ENCODE measurements at places on chromosomes 2 and 18. TPM values are rescaled to one million over a fixed set of nuclear protein-coding genes. Genes with fewer than 3 reads are reported as not detected.
A peak's percentile ranks its signal among the peaks of the same experiment; 100 is the strongest.

DNA sequence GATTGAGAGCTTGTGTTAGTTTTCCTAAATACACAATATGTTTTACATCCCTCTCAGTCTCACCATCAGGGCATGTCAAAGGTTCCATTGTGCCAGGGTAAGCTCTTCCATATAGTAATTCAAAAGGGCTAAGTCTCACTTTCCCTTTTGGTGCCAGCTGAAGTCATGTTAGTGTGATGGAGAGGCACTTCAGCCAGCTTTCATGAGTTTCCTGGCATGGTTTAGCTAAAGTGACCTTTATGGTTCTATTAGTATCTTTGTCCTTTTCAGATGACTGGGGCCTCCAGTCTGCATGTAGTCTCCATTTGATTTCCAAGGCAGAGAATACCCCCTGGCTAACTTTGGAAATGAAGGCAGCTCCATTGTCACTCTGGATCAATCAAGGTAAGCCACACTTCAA is 27.2 kb downstream of the NAT8 start:
- no peaks in the 10 kb centered on the region for H3K36me3 ChIP-seq
- H3K27me3 ChIP-seq = no peaks in the 10 kb centered on the region
- no peak overlapping the region for H3K4me3 ChIP-seq
- no peak overlapping the region for H3K27ac ChIP-seq
- DNase-seq = no peak
- peaks cover 4% of the 10 kb centered on the region for H3K4me1 ChIP-seq

GRCh38 chr2:128799730-128800129 is 481.1 kb upstream of the HS6ST1 start:
- no peaks in the 10 kb centered on the region for H3K27me3 ChIP-seq
- H3K4me1 ChIP-seq = peaks cover 11% of the 10 kb centered on the region
- no peaks in the 10 kb centered on the region for H3K36me3 ChIP-seq
- H3K27ac ChIP-seq = no peak overlapping the region
- no peak for DNase-seq

DNA sequence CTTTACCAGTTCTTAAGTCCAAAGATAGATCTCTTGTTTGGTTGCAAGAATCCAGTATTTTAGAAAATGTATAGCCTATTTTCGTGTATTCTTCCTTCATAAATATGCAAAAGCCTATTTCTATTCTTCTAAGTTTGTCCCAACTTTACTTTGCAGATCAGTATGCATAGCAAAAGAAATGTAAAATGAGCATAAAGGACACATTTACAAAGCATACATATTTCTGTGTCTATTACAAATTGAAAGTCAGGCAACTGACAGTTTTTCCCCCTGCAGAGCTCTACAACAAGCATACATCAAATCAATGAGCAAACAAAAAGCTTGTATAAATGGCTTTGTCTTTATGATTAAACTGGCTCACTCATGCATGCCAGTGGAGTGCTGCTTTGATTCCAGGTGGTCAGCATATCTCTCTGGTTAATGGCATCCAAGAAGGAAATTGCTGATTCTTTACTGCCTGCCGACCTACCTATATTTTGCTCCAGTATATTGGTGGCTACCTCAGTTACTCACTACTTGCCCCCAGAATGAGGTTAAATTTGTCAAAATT is 10.0 kb upstream of the VPS54 start:
- no peak overlapping the region for H3K27ac ChIP-seq
- no peak overlapping the region for H3K4me3 ChIP-seq
- no peaks in the 10 kb centered on the region for H3K36me3 ChIP-seq
- DNase-seq = no peak
- no peaks in the 10 kb centered on the region for H3K27me3 ChIP-seq
- H3K4me1 ChIP-seq = 0 out of 2 replicates have a peak, but pooled peaks cover 3% of the 10 kb centered on the region

GRCh38 chr2:203191961-203192360 is 46.9 kb upstream of the CYP20A1 start:
- no peak overlapping the region for H3K27ac ChIP-seq
- H3K4me3 ChIP-seq = no peak overlapping the region
- H3K4me1 ChIP-seq = no peaks in the 10 kb centered on the region
- no peaks in the 10 kb centered on the region for H3K27me3 ChIP-seq
- H3K36me3 ChIP-seq = no peaks in the 10 kb centered on the region
- no peak for DNase-seq

DNA sequence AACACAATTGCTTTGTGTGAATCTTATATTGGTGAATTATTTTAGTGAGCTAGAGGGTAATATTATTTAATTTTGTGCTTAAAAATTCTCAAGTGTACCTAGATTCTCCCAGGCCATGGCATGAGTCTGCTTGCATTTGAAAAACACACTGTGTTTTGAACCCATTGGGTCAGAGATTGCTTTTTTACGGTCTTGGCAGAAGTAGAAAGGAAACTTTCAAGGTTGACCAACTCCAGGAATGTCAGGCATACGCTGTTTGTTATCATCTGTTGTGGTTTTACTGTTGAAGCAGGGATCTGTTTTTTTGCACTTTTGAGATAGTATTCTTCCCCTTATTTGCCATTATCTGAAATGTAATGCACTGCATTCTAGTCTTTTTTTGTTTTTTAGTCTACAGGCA is 377.4 kb downstream of the RPRM start:
- H3K27ac ChIP-seq = no peak overlapping the region
- no peak for DNase-seq
- no peaks in the 10 kb centered on the region for H3K4me1 ChIP-seq
- H3K36me3 ChIP-seq = no peaks in the 10 kb centered on the region
- H3K27me3 ChIP-seq = no peaks in the 10 kb centered on the region

DNA sequence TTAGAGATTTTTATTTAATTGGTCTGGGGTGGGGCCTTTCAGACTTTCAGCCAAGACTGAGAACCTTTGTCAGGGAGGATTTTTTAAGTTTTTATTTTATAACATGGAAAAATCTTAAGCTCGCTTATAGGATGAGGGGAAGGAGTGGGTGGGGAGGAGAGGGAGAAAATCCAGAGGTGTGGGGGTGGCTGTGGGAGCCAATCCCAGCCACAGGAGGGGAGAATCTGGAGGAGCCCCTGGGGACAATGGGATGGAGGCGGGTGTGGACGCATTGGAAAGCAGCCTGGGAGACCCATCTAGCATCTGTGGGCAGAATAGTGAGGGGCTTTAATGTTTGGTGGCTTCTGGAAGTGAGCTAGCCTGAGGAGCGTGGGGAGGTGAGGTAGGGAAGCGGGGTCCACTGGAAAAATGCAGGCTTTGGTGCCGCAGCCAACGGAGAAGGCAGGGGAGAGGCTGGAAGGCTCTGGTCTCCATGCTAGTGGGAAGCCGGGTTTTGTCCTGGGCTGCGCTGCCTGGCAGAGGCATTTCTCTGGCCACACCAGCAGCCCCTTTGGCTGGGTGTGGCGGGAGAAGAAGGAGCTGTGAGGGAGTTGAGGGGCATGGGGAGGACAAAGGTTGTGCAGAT is 11.5 kb upstream of the INPP5D start:
- no peaks in the 10 kb centered on the region for H3K27me3 ChIP-seq
- H3K36me3 ChIP-seq = no peaks in the 10 kb centered on the region
- H3K4me1 ChIP-seq = no peaks in the 10 kb centered on the region
- no peak overlapping the region for H3K4me3 ChIP-seq

DNA sequence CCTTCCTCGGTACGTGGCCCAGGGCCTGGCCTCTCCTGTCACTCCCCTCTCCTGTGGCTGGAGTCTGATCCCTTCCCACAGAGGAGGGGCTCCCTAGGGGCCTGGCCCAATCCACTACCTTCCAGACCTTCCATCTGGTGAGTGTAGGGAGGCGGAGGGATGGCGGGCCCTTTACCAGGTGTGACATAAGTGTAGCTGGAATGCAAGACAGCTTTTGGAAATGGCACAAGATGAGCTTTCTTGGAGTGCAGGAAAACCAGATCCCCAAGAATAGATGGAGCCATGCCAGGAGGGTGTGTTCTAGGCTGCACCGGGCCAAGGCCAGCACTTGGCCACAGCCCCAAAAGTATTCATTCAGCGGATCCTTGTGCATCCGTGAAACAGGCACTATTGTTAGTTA is 30.1 kb downstream of the IGFBP5 start:
- H3K4me3 ChIP-seq = no peak overlapping the region
- peaks cover 2% of the 10 kb centered on the region for H3K27me3 ChIP-seq
- no peaks in the 10 kb centered on the region for H3K4me1 ChIP-seq
- no peaks in the 10 kb centered on the region for H3K36me3 ChIP-seq
- H3K27ac ChIP-seq = no peak overlapping the region

DNA sequence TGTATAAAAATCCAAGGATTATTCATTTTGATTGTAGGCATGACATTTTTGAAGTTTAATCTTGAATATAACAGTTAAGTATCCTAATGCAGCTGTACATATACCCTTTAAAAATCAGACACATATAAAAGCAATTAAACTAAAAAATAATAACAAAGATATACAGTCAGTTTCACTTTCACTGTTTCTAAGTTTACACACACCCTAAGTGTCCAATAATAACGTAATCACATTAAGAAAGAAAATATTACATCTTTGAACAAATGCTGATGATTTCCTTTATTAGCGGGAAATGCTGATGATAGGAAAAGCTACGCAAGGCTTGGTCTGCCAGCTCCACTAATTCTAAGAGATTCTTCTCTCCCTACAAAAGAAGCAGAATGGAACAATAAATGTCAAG is 38.8 kb downstream of the RTTN start:
- no peaks in the 10 kb centered on the region for H3K27me3 ChIP-seq
- H3K36me3 ChIP-seq = no peaks in the 10 kb centered on the region
- no peak overlapping the region for H3K4me3 ChIP-seq
- peak overlapping the region; percentile 38 for H3K27ac ChIP-seq
- no peak for DNase-seq

GRCh38 chr2:215664847-215665525 is 229.1 kb upstream of the FN1 start:
- DNase-seq = peak; percentile 63
- H3K36me3 ChIP-seq = no peaks in the 10 kb centered on the region
- H3K4me3 ChIP-seq = no peak overlapping the region
- no peaks in the 10 kb centered on the region for H3K27me3 ChIP-seq
- H3K4me1 ChIP-seq = no peaks in the 10 kb centered on the region
- no peak overlapping the region for H3K27ac ChIP-seq

GRCh38 chr2:10016802-10017258 is 26.5 kb upstream of the KLF11 start:
- no peak overlapping the region for H3K27ac ChIP-seq
- H3K36me3 ChIP-seq = no peaks in the 10 kb centered on the region
- H3K27me3 ChIP-seq = no peaks in the 10 kb centered on the region
- no peak for DNase-seq

DNA sequence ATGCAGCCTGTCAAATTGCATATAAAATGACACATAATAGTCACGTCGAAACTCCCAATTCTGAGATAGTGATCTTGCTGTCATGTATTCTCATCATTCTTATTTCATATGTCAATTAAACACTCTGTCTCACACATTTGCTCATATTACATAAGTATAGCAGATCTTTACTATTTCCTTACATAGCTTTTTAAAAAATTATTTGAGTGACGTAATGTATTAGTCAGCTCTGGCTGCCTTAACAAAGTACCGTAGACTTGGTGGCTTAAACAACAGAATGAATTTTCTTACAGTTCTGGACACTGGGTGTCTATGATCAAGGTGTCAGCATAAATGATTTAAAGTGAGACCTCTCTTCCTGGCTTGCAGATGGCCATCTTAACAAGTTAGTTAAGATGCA is 1032.3 kb upstream of the NRXN1 start:
- no peak overlapping the region for H3K27ac ChIP-seq
- no peaks in the 10 kb centered on the region for H3K4me1 ChIP-seq
- no peaks in the 10 kb centered on the region for H3K27me3 ChIP-seq
- no peak for DNase-seq
- H3K4me3 ChIP-seq = no peak overlapping the region

GRCh38 chr2:22795287-22795866 is 589.6 kb upstream of the KLHL29 start:
- no peak for DNase-seq
- H3K4me1 ChIP-seq = no peaks in the 10 kb centered on the region
- no peak overlapping the region for H3K4me3 ChIP-seq
- H3K27ac ChIP-seq = no peak overlapping the region

GRCh38 chr2:8682719-8683667 is 1.1 kb downstream of the ID2 start:
- DNase-seq = no peak
- peaks cover 20% of the 10 kb centered on the region for H3K4me1 ChIP-seq
- no peaks in the 10 kb centered on the region for H3K36me3 ChIP-seq
- no peaks in the 10 kb centered on the region for H3K27me3 ChIP-seq

GRCh38 chr2:110869472-110870446 is 137.4 kb downstream of the ACOXL start:
- no peak overlapping the region for H3K4me3 ChIP-seq
- H3K4me1 ChIP-seq = peaks cover 58% of the 10 kb centered on the region
- no peak for DNase-seq
- H3K27me3 ChIP-seq = no peaks in the 10 kb centered on the region

DNA sequence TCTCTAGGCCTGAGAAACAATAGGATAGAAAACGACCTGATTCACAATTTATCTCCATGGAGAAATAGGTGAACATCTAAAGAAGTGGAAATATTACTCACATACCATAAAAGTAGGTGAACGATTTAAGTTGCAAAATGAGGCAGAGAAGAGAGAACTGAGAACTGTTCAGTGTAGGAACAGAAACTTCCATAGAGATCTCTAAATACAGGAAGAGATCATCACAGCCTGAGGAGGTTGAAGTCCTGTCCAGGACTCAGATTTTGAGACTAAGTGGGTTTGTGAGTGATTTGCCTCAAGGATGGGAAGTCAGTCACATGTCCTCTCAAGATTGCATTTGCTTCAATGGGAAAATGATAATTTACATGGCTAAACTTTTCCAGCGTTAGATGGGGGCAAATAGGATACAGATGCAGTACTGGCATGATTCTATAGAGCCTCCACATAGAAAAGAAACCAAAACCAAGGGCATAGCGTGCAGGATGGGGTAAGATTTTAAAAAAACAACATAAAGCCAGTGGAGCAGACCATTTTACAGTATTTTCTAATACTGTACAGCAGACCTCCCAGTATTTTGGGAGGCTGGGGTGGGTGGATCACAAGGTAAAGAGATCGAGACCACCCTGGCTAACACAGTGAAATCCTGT is 68.8 kb downstream of the MEP1B start:
- no peak overlapping the region for H3K27ac ChIP-seq
- H3K27me3 ChIP-seq = no peaks in the 10 kb centered on the region
- DNase-seq = no peak
- no peaks in the 10 kb centered on the region for H3K4me1 ChIP-seq

DNA sequence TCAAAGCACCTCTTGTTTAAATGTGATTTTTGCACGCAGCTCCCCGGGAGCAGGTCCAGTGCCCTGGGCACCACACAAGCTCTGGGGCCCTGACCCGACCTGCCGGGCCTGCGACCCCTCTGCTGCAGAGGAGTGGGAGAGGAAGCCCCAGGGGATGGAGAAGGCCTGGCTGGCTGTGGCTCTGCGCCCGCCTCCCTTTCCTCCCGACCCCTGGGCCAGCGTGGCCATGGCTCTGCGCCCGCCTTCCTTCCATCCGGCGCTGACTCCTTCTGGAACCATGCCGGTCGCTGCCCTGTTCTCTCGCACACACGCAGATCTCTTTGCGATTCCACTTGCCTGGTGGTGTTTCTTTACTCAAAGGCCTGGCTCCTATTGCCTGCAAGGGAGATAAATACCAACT is 166.5 kb upstream of the SALL3 start:
- DNase-seq = no peak
- no peak overlapping the region for H3K27ac ChIP-seq
- no peaks in the 10 kb centered on the region for H3K27me3 ChIP-seq

- H3K4me3 ChIP-seq = no peak overlapping the region
- no peaks in the 10 kb centered on the region for H3K4me1 ChIP-seq
- no peak for DNase-seq
- H3K36me3 ChIP-seq = no peaks in the 10 kb centered on the region
Measured at GRCh38 chr2:20104900-20105545, 53.6 kb upstream of the LAPTM4A start.

The LYPD1 gene
- not detected for total RNA-seq

The C2orf42 gene
- total RNA-seq = 16.6 TPM

The RAB6C gene
- not detected for total RNA-seq

The PPP1R7 gene
- 84.3 TPM for total RNA-seq

The BUB1 gene
- 77.1 TPM for total RNA-seq

The DTNA gene
- 0.36 TPM for total RNA-seq

The HOXD11 gene
- not detected for total RNA-seq
